ENCODE measurements at places on chromosomes 4 and X.
A peak's percentile ranks its signal among the peaks of the same experiment; 100 is the strongest.

DNA sequence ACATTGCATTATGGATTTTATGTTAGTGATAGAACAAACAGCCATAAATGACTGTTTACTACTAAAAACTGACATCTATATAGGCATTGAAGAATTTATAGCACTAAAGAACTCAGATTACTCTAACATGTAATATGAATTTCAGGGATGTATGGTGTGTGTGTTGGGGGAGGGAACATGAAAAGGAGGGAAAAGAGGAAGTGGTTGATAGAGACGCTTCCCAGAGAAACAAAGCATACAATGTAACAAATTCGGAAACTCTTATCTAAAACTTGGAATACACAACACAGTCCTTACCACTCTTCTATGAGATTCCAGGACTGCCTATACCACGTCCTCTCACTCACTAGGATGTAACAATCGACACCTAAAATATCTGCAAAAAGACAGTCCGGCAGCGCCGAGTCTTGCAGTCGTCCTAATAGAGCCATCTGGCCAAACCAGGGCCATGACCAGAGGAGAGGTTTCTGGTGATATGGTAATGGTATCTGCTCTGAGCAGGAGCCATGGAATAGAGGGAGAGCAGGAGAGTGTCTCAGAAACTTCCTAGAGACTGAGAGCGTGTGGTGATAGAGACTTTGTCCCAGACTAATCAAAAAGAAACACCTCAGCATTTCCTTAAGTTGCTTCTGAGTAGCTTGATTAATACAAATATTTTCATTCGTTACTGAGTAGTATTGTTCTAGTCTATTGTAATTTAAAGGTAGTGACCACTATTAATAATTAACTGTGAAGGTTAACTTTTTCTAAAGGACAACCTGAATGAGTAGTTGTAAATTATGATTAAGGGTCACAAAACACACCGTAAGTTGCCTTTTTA lies 251.9 kb upstream of the ETNPPL start:
- DNase-seq = no peak
- H3K27ac ChIP-seq = no peak overlapping the region
- no peaks in the 10 kb centered on the region for H3K36me3 ChIP-seq
- H3K4me1 ChIP-seq = peaks cover 9% of the 10 kb centered on the region
- no peaks in the 10 kb centered on the region for H3K27me3 ChIP-seq
- H3K4me3 ChIP-seq = no peak overlapping the region

DNA sequence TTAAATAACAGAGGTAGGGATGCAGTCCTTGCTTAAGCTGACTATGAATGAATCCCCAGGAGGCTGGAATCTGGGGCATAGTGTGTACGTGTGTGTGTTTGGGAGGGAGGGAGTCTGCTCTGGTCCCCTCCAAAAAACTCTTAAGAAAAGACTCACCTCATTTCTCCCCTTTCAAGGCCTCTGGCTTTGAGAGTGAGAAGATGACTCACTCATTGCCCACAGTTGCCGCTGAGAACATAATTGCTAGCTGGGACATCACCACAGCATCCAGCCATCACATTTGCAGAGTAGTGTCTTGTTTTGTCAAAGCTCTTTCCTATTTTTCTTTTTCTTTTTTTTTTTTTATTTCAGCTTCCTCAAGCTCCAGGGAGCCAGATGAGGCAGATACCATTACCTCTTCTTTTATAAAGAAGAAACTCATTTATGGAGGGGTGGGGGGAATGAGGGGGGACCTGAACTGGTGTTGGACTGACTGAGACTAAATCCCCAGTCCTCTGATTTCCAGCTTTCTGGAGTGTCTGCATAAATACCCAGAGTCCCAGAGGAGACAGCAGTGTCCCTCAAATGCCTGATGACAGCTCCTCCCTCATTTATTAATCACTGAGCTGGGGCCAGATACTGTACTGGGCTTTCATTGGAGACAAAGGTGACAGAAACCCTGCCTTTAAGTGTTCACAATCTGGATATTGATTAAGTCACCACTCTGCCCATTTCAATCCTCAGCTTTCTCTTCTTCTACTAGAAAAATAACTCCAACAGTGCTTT lies 61.9 kb upstream of the LAS1L start:
- peaks cover 20% of the 10 kb centered on the region for H3K4me1 ChIP-seq
- H3K36me3 ChIP-seq = no peaks in the 10 kb centered on the region
- no peak overlapping the region for H3K4me3 ChIP-seq
- H3K27me3 ChIP-seq = no peaks in the 10 kb centered on the region
- DNase-seq = peak; percentile 63

- H3K4me1 ChIP-seq = no peaks in the 10 kb centered on the region
- H3K4me3 ChIP-seq = no peak overlapping the region
- DNase-seq = no peak
- no peaks in the 10 kb centered on the region for H3K36me3 ChIP-seq
- no peaks in the 10 kb centered on the region for H3K27me3 ChIP-seq
- no peak overlapping the region for H3K27ac ChIP-seq
Observed at GRCh38 chr4:31908261-31908660, 1188.1 kb downstream of the PCDH7 start.

- no peak overlapping the region for H3K4me3 ChIP-seq
- H3K4me1 ChIP-seq = no peaks in the 10 kb centered on the region
- peak; percentile 8 for DNase-seq
- no peak overlapping the region for H3K27ac ChIP-seq
Observed at GRCh38 chrX:55709735-55710134, 7.8 kb upstream of the RRAGB start.

DNA sequence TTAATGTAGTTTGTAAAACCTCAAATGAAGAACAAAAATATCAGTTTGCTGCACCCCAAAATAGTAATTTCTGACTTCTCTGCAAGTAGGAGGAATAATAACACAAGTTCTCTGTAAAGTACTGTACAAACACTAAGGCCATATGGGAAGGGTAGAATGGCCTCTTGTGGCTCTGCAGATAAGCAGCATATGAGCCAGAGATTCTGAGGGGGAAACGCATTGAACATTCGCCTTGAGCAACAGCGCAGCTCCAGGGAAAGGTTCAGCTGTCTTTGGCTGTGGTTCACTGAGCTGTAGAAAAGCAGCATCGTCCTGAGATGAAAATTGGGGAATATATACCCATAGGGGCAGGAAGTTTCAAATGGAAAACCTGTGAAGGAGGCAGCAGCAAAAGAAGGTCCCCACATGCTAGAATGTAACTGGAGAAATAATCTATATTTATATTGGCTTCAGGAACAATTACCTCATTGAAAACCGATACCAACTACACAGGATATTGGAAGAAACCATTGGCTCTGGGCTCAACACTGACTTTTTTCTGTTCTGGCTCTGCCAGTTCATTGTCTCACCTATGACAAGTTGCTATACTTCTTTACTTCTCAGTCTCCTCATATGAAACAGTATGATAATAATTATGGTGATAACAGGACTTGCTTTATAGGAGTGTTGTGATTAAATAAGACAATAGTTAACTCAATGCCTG lies 357.6 kb upstream of the CPEB2 start:
- peaks cover 50% of the 10 kb centered on the region for H3K4me1 ChIP-seq
- no peak for DNase-seq
- peak overlapping the region; percentile 100 for H3K27ac ChIP-seq
- no peaks in the 10 kb centered on the region for H3K36me3 ChIP-seq
- no peak overlapping the region for H3K4me3 ChIP-seq

DNA sequence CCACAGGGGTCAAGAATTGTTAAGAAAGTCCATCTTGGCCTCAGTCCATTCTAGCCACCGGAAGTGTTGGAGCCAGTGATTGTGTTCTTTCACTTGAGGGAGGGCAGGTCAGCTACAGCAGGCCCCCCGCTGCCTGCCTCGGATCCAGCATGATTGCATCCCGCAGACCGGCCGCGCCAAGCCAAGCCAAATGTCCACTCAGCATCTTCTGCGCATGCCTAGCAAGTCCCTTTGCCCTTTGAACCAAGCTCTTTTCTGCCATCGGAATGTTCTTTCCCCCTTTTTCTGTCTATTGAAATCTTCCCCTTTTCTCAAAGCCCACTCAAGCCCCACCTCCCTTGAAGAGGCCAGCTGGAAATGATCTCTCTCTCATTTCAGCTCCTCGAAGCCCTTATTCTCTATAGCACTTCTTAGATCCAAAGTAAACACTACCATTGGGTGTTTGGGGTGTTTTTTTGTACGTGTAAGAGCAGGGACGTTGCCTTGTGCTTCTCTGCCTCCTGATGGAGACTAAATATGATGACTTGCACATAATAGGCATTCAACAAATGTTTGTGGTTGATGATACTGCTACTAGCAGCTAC lies 147.8 kb upstream of the BCOR start:
- H3K27ac ChIP-seq = no peak overlapping the region
- H3K36me3 ChIP-seq = no peaks in the 10 kb centered on the region
- H3K27me3 ChIP-seq = no peaks in the 10 kb centered on the region

DNA sequence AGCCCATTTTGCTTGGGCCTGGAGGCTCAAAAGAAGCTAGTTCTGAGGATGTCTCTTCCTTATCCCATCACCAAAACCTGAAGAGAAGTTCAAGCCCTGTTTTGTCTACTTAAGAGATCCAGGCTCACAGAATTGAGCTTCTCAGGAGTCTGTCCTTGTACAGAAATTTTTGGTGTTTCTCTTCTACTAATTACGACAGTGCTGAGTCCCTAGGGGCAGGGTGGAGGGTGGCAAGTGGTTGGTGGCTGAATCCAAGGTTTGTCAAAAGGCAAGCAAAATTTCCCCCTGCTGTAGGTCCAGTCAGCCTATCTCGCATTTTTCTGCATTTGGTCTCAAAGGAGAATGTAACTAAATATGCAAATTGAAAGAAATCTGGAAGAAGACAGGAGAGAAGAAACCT lies 377.9 kb downstream of the SMARCA1 start:
- H3K4me1 ChIP-seq = no peaks in the 10 kb centered on the region
- H3K27me3 ChIP-seq = no peaks in the 10 kb centered on the region
- no peaks in the 10 kb centered on the region for H3K36me3 ChIP-seq
- no peak overlapping the region for H3K4me3 ChIP-seq
- no peak for DNase-seq
- H3K27ac ChIP-seq = no peak overlapping the region

DNA sequence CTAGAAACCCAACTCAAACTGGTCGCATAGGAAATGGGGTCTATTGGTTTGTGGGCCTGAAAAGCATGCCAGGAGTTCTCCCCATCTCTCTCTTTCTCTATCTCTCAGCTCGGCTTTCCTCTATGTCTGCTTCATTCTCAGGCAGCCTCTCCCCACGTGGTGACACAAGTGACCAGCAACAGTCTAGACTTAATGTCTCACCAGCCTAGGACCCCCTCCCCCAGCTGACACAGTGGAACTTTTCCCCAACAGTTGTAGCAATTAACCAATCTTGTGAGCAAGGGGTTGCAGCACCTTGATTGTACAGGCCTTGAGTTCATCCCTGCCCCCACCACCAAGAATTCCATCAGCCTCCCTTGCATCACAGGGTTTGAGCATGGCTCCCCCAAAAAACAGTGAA lies 159.8 kb upstream of the KIT start:
- H3K27me3 ChIP-seq = no peaks in the 10 kb centered on the region
- H3K4me1 ChIP-seq = peaks cover 15% of the 10 kb centered on the region
- no peak for DNase-seq
- no peaks in the 10 kb centered on the region for H3K36me3 ChIP-seq
- H3K4me3 ChIP-seq = no peak overlapping the region
